Hippocampal formation (tissue), 2 donors: ENCODE measurements at places on chromosomes 12 and 14.

DNA sequence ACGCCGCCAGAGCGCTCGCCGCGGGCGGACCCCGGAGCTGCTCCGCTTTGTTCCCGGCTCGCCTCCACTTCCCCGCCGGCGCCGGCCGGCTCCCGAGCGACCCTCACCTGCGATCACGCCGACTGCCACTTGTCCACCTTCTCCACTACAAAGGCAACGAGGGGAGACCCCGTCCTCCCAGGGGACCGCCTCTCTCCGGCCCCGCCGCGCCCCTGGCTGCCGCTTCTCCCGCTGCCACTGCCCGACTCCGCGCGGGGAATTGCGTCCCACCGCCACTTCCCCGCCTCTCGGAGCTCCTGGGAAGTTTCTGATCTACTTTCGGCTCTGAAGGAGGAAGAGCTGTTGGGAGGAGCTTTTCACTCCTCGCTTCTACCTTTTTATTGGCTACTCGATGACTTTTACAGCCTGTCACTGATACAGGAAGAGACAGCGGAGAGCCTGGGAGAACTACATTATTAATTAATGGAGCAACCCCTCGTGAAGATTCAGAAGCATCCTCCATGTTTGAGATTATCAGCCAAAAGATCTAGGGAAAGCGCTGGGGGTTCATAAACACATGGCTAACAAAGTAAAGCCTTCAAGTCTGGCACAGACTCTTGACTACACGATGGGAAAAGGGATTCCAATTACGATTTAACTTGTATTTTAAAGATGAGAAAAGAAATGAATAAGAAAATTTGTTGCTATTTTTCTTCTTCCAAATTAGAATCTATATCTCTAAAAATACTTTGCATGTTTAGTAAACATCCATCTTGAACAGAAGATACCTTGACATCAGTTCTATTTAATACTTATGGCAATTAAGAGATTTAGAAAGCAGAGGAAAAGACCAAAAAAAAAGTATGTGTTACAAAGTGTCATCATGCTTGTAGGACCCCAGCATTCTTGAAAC is at the start of gene BAZ1A:
Gene BAZ1A (minus strand): TSS at position 330 of the 892 bp plus-strand sequence. CDS start 756 bp downstream, outside the sequence.
- peak; percentile 38 for DNase-seq

DNA sequence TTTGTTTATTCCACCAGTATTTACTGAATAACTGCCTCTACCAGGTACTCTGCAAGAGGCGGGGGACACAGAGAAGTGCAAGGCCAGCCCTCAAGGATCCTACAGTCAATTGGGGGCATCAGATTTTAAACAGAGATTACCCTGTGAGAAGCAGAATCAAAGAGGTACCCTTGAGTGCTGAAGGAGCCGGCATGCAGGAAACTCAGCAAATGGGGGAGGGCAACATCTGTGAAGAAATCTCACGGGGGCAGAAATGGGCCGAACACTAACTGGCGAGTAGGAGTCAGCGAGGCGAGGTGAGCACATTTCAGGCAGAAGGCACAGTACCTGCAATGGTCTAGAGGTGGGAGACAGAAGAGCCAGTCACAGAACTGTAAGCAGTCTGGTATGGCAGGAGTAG is 9.0 kb downstream of the GALNT6 start:
- DNase-seq: no peak

DNA sequence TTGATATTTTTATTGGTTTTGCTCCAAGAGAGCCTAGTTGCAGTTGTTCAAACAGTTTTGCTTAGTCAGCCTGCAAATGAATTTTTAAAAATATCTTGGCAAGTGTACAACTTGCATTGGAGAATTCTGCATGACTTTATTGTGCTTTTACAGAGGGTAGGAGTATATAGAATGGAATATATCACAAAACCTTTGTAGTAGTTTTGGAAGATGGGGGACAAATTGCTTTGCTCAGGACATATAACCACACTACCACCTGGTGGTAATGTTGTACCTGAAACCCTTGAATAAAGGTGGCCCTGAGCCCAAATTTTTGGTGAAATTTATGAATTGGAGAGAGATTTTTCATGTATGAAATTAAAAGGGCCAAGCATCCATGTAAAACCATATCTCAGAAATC is 645.2 kb downstream of the MED13L start:
- no peak for DNase-seq

DNA sequence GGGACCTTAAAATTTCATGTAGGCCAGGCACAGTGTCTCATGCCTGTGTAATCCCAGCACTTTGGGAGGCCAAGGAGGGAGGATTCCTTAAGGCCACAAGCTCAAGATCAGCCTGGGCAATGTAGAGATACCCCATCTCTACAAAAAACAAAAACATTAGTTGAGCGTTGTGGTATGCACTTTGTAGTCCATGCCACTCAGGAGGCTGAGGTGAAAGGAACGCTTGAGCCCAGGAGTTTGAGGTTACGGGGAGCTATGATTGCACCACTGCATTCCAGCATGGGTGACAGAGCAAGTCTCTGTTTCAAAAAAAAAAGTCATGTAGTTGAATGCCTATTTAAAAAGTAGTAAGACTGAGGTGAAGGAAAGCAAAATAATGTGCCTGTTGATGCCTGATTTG is 83.5 kb downstream of the TTC6 start:
- no peak for DNase-seq

- DNase-seq: no peak
These were observed 390.2 kb upstream of the PRICKLE1 start for GRCh38 chr12:42979746-42980145.

DNA sequence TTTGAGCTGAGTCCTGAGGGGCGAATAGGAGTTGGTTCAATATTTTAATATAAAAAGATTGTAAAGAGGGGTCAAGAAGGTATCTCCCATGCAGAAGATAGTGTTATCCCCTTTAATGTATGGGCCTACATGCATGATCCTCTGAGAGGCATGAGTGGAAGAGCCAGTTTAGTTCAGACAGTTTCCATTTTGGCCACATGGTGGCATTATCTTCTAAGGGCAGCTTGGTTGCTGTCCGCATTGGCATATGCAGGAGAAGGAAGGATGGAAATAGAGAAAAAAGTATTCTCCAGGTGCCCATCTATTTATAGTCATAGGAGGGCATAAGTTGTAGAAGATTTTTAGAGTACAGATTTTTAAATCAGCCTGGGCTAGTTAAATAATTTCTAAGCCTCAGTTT is 5.4 kb downstream of the SAMD4A start:
- DNase-seq: no peak

- DNase-seq: no peak
These were observed 39.2 kb downstream of the IGF1 start for GRCh38 chr12:102441077-102441596.

GRCh38 chr14:83874662-83875061 is 1655.3 kb upstream of the FLRT2 start:
- no peak for DNase-seq
